ENCODE measurements at places on chromosomes 3 and 15.
A peak's percentile ranks its signal among the peaks of the same experiment; 100 is the strongest.

DNA sequence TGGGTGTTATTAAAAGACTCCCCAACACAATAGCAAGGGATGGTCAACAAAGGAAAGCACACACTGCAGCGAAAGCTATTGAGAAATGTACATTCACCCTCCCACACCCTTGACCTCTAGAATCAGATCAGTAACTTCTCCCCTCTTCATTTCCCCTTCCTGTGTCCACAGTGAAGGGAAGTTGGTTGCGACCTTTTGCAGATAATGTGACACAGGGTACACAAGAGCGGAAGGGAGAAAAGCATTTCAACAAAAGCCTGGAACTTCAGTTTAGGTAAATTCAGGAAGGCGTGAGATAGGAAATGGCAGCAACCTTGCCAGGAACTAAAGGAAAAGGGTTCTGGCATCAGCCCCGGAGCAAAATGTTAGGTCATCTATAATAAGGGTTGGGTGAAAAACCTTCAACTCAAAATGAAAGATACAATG lies 899.8 kb downstream of the MCTP2 start:
- no peaks in the 10 kb centered on the region for H3K4me1 ChIP-seq
- no peaks in the 10 kb centered on the region for H3K27me3 ChIP-seq
- ATAC-seq, result no peak
- H3K36me3 ChIP-seq, result no peaks in the 10 kb centered on the region
- no peak overlapping the region for H3K27ac ChIP-seq

- H3K4me3 ChIP-seq, result no peak overlapping the region
- H3K36me3 ChIP-seq, result no peaks in the 10 kb centered on the region
- no peak overlapping the region for H3K27ac ChIP-seq
These were observed 4.3 kb downstream of the RBP1 start for GRCh38 chr3:139534992-139535879.

DNA sequence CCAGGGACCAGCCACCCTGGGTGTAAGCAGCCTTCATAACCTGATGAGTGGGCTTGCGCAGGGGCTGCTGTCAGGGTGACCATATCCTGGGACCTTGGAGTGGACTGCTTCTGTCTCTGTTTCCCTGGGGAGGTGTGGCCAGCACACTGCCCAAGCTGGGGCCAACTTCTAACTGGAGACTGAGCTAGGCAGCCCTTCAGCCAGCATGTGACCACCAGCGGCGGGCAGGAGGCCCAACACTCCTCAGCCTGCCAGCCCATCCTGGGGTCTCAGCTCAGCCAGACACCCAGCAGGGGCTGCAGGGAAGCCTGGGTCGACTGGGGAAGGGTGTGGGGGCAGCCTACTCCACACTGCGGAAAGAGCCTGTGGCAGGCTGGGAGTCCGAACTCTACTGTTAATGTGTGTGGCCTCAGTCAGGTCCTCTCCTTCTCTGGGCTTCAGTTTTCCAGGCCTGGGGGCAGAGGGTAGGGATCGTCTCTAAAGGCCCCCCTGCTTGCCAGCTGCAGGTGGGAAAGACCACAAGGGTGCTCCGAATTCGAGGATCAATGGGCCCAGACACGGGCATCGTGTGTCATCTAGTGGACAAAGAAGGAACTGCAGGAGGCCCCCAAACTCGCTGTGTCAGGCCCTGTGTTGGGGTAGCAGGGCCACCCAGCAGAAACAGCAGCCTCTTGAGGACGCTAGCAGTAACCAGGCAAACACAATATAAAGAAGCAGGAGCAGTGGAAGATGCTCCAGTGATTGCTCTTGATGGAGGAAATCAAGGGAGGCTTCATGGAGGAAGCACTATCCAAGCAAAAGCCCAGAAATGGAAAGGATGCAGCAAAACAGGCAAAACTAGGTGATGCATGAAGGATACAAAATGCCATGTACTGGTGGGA lies 2.0 kb upstream of the SEMA3G start:
- peaks cover 19% of the 10 kb centered on the region for H3K4me1 ChIP-seq
- H3K27ac ChIP-seq, result no peak overlapping the region
- no peaks in the 10 kb centered on the region for H3K36me3 ChIP-seq
- no peaks in the 10 kb centered on the region for H3K27me3 ChIP-seq
- no peak overlapping the region for H3K4me3 ChIP-seq

GRCh38 chr15:62858343-62858742 lies 184.2 kb upstream of the TPM1 start:
- H3K4me1 ChIP-seq, result no peaks in the 10 kb centered on the region
- H3K36me3 ChIP-seq, result no peaks in the 10 kb centered on the region
- H3K27ac ChIP-seq, result no peak overlapping the region
- H3K27me3 ChIP-seq, result peaks cover 41% of the 10 kb centered on the region
- no peak for ATAC-seq

DNA sequence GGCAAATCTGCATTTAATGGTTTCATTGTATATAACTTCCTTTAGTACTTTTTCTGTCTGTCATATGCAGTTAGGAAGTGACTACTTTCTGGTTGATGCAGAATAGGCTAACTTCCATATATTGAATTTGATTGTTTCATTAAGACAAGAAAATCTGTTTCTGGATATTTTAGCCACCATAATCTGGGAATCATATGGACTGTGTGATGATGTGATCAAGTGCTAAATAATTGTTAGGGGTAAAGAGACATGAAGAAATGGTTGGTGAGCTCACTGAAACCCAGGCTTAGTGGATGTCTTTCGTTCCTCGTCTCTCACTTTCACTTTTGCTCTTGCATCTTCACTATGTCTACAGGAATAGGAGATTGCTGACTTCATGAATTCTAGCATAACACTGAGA lies 3.5 kb upstream of the MNS1 start:
- peak overlapping the region; percentile 69 for H3K27ac ChIP-seq
- no peak for ATAC-seq
- peaks cover 20% of the 10 kb centered on the region for H3K4me1 ChIP-seq
- peak overlapping the region; percentile 73 for H3K4me3 ChIP-seq
- no peaks in the 10 kb centered on the region for H3K36me3 ChIP-seq

DNA sequence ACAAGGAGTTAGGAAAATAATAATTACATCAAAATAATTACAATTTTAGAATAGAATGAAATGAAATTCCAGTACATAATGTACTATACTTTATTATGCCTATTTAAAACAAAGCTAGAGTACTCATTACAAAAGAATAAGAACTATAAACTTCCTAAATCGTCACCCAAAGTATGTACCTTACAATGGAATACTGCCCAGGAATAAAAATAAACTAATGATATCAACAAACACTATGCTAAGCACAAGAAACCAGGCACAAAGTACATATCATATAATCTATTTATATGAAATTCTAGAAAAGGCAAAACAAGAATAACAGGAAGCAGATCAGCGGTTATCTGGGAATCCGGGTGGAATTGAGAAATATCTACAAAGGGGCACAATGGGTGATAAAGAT lies 84.7 kb downstream of the MYO9A start:
- peaks cover 4% of the 10 kb centered on the region for H3K4me1 ChIP-seq
- H3K27me3 ChIP-seq, result no peaks in the 10 kb centered on the region
- no peak overlapping the region for H3K27ac ChIP-seq
- H3K36me3 ChIP-seq, result peaks cover 45% of the 10 kb centered on the region

DNA sequence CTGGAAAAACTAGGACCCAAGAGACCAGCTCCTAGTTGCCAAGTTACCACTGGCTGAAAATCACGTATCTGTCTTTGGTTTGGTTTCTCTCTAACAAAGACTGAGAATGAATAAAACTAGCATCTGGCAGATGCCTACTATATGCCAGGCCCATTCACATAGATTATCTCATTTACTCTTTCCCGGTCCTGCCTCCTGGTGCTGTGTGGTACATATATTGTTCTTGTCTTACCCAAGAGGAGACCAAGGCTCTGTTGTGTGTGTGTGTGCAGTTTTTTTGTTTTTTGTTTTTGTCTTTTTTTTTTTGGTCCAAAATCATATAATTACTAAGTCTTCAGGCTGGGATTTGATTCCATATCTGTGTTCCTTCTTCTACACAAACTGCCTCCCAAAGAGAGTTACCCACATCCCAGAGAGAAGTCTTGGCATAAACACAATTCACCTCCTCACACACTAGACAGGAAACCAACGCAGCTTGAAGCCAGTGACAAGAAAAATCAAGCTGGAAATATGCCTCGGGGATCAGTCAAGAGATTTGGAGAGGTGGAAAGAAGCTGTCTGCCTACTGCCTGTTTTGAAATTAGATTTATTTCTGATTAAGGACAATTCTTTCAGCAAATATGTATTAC lies 891 bp downstream of the AHSG start:
- no peaks in the 10 kb centered on the region for H3K36me3 ChIP-seq
- ATAC-seq, result no peak
- H3K27me3 ChIP-seq, result peaks cover 18% of the 10 kb centered on the region
- H3K27ac ChIP-seq, result no peak overlapping the region

DNA sequence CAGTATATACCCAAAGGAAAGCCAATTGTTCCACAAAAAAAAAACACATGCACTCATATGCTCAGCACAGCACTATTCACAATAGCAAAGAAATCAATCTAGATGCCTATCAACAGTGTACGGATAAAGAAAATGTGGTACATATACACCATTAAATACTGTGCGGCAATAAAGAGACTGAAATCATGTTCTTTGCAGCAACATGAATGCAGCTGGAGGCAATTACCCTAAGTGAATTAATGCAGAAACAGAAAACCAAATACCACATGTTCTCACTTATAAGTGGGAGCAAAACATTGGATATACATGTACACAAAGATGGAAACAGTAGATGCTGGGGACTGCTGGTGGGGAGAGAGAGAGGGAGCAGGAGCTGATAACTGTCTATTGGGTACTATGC lies 124.2 kb upstream of the AADACL2 start:
- H3K36me3 ChIP-seq, result no peaks in the 10 kb centered on the region
- no peaks in the 10 kb centered on the region for H3K27me3 ChIP-seq
- H3K27ac ChIP-seq, result no peak overlapping the region
- no peak for ATAC-seq
- H3K4me1 ChIP-seq, result no peaks in the 10 kb centered on the region

- no peak for ATAC-seq
- no peaks in the 10 kb centered on the region for H3K4me1 ChIP-seq
- peaks cover 36% of the 10 kb centered on the region for H3K27me3 ChIP-seq
- H3K27ac ChIP-seq, result no peak overlapping the region
These were observed 87.1 kb downstream of the WNT7A start for GRCh38 chr3:13792512-13793371.

GRCh38 chr3:13004376-13004775 lies 68.9 kb downstream of the IQSEC1 start:
- peaks cover 97% of the 10 kb centered on the region for H3K4me1 ChIP-seq
- H3K27me3 ChIP-seq, result no peaks in the 10 kb centered on the region
- H3K36me3 ChIP-seq, result peaks cover 29% of the 10 kb centered on the region
- H3K4me3 ChIP-seq, result no peak overlapping the region
- no peak for ATAC-seq

GRCh38 chr3:157443905-157444796 lies 7.5 kb downstream of the PTX3 start:
- no peak for ATAC-seq
- no peaks in the 10 kb centered on the region for H3K4me1 ChIP-seq
- no peak overlapping the region for H3K4me3 ChIP-seq
- H3K27me3 ChIP-seq, result no peaks in the 10 kb centered on the region
- no peak overlapping the region for H3K27ac ChIP-seq
- no peaks in the 10 kb centered on the region for H3K36me3 ChIP-seq

GRCh38 chr3:142232340-142232739 lies 7.0 kb upstream of the GK5 start:
- no peak overlapping the region for H3K27ac ChIP-seq
- H3K36me3 ChIP-seq, result no peaks in the 10 kb centered on the region
- no peak for ATAC-seq
- H3K27me3 ChIP-seq, result no peaks in the 10 kb centered on the region
- no peak overlapping the region for H3K4me3 ChIP-seq
- H3K4me1 ChIP-seq, result no peaks in the 10 kb centered on the region

GRCh38 chr3:105868431-105868741 lies 426 bp downstream of the CBLB start:
- peak overlapping the region; percentile 90 for H3K27ac ChIP-seq
- peak; percentile 44 for ATAC-seq
- H3K36me3 ChIP-seq, result no peaks in the 10 kb centered on the region
- H3K4me3 ChIP-seq, result peak overlapping the region; percentile 93
- peaks cover 30% of the 10 kb centered on the region for H3K4me1 ChIP-seq

DNA sequence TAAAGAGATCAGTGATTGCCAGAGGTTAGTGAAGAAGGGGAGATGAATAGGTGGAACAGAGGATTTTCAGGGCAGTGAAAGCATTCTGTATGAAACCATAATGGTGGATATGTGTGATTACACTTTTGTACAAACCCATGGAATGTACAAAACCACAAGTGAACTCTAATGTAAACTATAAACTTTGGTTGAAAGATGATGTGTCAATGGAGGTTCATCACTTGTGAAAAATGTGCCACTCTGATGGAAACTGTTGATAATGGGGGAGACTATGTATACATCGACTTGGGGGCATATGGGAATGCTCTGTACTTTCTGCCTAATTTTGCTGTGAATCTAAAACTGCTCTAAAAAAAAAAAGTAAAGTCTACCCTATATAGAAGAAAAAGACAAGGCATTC lies 68.7 kb upstream of the ARHGEF3 start:
- H3K27me3 ChIP-seq, result no peaks in the 10 kb centered on the region
- H3K27ac ChIP-seq, result no peak overlapping the region
- no peak for ATAC-seq
- no peaks in the 10 kb centered on the region for H3K36me3 ChIP-seq

DNA sequence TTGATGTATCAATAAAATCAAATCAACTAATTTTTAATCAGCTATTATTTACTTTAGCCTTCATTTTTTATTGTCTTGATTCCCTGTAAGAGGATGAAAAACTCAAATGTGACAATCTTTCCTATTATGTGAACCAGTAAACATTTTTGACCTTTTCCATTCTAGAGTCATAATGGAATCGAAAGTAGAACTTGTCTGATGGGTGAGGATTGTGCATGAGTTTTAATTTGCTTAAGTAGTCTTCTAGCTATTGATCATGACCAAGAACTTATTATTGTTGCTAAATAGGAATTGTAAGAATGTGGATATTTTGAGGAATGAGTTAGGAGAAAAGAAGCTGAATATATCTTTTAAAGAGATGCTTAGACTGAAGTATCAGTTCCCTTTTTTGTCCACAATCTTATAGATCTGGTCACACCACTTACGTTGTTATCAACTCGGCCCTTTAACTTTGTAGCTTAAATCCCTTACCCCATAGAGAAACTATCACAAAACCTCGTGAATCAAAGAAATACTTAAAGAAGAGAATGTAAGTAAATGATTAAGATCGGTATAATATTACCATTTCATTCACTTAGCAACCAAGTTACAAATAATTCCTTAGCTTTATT lies 147.3 kb downstream of the TP63 start:
- no peak for ATAC-seq
- H3K36me3 ChIP-seq, result no peaks in the 10 kb centered on the region
- H3K4me3 ChIP-seq, result no peak overlapping the region
- no peak overlapping the region for H3K27ac ChIP-seq

DNA sequence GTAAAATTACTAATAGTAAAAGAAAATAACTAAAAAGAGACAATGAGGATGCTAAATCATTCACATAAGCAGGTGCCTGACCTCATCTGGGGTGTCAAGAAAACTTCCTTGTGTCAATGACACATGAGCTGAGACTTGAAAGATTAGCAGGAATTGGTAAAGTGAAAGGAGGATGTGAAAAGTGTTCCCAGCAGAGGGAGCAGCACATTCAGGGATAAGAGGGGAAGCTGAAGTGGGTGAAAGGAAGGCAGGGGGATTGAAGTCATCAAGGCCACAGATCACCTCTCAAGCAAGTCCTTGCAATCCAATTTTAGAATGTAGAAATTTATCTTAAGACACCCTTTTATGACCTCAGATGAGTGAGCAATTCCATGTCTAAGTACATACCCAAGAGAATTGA lies 60.2 kb upstream of the ACP3 start:
- no peak overlapping the region for H3K4me3 ChIP-seq
- ATAC-seq, result no peak
- no peaks in the 10 kb centered on the region for H3K4me1 ChIP-seq
- H3K36me3 ChIP-seq, result no peaks in the 10 kb centered on the region
- H3K27ac ChIP-seq, result no peak overlapping the region
- H3K27me3 ChIP-seq, result peaks cover 9% of the 10 kb centered on the region

- no peak overlapping the region for H3K4me3 ChIP-seq
- no peak for ATAC-seq
- peaks cover 14% of the 10 kb centered on the region for H3K27me3 ChIP-seq
- H3K4me1 ChIP-seq, result peaks cover 9% of the 10 kb centered on the region
- no peaks in the 10 kb centered on the region for H3K36me3 ChIP-seq
These were observed 2.3 kb downstream of the FBN1 start for GRCh38 chr15:48643206-48643605.
